ENCODE measurements at places on chromosomes 16 and 17.

GRCh38 chr16:55367866-55368603 is 44.0 kb downstream of the IRX6 start:
- peak; percentile 16 for DNase-seq

DNA sequence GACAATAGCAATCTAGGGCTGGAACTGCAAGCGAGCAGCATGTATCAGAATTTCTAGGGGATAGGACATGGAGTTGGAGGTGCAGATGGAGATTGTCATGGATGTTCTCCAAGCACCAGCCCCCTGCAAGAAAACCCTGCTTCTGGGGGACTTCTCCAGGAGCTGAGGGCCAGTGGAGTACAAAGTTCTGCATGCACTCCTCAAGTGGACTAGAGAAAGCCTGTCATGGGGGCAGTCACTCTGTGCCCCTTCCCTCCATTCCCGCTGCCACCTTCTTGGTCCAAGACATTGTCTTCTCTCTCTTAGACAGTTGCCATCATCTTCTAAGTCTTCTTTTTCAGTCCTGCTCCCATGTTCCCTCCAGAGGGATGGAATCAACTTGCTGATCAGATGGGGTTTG is 87.9 kb downstream of the AIPL1 start:
- DNase-seq: no peak

- peak; percentile 89 for DNase-seq
Measured at GRCh38 chr17:78387977-78388941, 9.8 kb downstream of the PGS1 start.

DNA sequence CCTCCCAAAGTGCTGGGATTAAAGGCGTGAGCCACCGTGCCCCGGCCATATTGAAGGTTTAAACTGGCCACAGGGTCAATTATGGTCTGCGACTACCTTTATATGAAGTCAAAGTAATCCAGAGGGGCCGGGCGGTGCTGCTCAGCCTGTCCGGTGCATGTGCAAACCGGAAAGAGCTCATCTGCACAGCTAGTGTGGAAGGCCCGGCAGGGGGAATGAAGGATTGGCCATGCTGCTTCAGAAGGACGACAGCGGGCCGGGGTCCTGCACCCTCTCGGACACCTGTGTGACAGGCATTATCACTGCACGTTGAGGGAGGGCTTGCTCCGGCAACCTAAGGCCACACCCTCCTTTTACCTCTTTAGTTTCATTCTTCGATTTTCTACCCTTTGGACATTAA is 23.6 kb downstream of the TMEM204 start:
- no peak for DNase-seq

- DNase-seq: no peak
Measured at GRCh38 chr16:12024429-12024828, 47.9 kb downstream of the SNX29 start.

GRCh38 chr16:5056352-5056751 is 9.4 kb downstream of the C16orf89 start:
- DNase-seq: no peak

Measured in fibroblast of villous mesenchyme (primary cell).